Stimulated activated naive CD4-positive, alpha-beta T cell treated with Interleukin-2 at 50 U/mL for 16 hours (primary cell): ENCODE measurements at places on chromosomes 16 and 17.

DNA sequence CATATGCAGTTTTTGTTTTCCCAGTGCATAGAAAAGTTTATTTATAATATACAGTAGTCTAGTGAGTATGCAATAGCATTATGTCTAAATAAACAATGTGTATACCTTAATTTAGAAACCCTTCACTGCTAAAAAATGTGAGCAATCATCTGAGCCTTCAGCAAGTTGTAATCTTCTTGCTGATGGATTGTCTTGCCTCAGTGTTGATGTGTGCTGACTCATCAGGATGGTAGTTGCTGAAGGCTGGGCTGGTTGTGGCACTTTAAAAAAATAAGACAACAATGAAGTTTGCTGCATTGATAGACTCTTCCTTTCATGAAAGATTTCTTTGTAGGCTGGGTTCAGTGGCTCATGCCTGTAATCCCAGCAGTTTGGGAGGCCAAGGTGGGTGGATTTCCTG is 13.9 kb upstream of the CAPNS2 start:
- no peak for DNase-seq

DNA sequence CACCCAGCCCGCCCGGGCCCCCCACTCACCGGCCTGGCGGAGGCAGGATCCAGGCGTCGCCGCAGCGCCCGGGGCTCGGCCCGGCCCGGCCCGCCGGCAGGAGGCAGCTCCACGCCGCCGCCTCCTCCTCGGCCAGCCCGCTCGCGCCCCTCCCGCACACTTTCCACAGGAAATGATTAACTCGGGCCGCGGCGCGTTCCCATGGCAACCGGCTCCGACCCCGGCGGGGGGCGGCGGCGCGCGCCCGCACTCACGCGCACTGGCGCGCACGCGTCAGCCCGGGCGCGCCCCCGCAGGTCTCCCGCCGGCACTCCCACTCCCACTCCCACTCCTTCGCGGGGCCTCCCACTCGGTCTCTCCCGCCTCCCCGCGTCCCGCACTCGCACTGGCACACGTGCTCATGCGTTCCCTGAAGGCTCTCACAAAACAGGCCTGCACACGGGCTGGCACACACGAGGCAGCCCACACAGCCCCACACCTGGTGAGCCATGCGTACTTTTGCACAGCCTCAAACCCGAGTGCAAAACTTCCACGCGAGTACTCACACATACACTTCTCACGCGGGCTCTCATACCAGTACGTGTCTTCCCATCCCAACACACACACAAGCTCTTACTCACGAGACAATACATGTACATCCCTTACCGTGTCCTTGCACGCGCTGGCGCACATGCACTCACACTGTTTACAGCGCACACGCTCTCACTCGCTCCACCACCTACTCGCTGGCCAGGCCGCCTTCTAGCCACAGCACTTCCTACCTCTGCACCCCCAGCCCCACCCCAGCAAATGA is at the start of gene KIFC3:
Gene KIFC3, minus strand, starts transcription at position 151 of the 793 bp plus-strand sequence. CDS start 4,248 bp downstream, outside the sequence.
- DNase-seq = peak; percentile 57

GRCh38 chr16:66539623-66540469 is 10.1 kb downstream of the TK2 start:
- DNase-seq = no peak

GRCh38 chr17:49338883-49339282 is 23.2 kb downstream of the ZNF652 start:
- DNase-seq = no peak

- DNase-seq = no peak
Measured at GRCh38 chr17:6779411-6779810, 3.4 kb downstream of the FBXO39 start.

- no peak for DNase-seq
Measured at GRCh38 chr17:4897198-4897687, 2.1 kb upstream of the C17orf107 start.

DNA sequence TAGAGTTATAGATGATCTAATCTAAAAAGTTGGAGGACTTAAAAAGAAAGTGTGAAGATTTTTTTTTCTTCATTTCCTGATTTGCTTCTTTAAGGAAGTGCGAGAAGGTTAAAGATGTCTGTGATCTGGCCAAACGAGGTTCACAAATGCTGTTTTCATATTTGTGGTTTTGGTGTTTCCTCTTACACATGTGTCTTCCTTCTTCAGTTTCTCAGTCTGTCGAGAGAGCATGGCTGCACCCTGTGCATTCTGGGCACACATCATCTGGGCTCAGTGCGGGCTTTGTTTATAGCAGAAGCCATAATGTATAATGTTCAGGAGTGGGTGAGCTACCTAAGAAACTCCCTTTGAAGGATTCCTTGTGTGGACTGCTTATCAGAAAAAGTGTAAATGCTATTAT is 260.4 kb upstream of the TBX2 start:
- peak; percentile 13 for DNase-seq

DNA sequence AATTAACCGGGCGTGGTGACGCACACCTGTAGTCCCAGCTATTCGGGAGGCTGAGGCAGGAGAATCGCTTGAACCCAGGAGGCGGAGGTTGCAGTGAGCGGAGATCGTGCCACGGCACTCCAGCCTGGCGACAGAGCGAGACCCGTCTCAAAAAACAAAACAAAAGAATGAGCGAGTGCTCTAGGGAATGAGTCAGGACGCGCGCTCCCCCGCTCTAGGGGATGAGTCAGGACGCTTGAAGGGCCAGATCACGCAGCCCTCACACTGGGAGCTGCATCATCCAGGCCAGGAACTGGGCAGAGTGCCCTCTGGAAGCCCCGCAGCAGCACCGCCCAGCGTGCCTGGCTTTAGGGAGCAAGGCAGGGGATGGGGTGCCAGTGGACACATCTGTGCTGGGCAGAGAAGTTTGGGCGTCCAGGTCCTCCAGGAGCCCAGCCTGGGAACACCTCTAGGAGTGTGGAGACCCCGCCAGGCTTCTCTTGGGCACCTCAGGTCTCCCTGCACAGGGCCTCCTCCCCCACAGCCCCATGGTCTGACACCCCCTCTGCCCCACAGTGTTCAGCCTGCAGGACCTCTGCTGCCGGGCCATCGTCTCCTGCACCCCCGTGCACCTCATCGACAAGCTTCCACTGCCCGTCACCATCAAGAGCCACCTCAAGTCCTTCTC is 3.9 kb upstream of the WFIKKN1 start:
- DNase-seq = no peak

DNA sequence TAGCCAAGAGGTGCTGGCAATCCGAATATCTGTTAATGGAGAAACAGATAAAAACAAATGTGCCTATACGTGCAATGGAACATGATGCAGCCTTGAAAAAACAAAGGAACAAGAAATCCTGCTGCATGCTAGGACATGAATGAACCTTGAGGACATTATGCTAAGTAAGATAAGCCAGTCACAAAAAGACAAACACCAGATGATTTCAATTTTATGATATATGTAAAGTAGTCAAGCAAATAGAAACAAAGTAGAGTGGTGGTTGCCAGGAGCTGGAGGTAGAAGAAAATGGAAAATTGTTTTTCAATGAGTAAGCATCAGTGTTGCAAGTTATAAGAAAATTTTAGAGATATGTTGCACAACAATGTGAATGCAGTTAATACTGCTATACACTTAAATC is 409.7 kb upstream of the CDH8 start:
- no peak for DNase-seq

DNA sequence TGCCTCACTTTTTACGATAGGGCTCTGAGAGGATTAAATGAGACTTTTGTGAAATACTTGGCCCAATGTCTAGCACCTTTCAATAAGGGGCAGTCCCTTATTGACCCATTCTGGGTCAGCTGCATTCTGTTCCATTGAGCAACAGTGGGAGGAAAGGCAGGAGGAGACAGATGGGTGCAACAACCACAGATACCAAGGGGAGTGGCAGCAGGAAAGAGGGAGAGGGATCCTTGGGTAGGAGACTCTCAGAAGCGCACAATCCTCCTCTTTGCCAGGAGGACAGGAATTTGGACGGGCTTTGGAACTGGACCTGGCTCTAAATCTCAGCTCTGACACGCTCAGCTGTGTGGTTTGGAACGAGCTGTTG is 3.5 kb downstream of the PIPOX start:
- no peak for DNase-seq

DNA sequence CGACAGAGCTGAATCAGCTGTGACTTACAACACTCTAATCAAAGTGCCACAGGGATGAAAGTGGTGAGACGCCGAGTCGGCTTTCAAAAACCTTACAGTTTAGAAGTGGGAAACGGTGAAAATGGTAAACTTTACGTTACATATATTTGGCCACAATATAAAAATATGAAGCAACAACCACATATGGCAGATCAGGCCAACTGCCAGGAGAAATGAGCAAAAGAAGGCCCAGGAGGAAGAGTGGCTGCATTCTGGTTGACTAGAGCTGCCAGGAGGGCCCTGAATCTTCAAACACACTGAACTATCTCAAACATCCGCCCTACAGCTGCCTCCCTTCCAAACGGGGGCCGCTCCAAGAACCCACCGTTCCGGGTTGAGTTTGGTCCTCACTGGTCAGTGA is 56.3 kb downstream of the MRM3 start:
- no peak for DNase-seq

- no peak for DNase-seq
Measured at GRCh38 chr16:48564544-48565444, 45.2 kb downstream of the N4BP1 start.

DNA sequence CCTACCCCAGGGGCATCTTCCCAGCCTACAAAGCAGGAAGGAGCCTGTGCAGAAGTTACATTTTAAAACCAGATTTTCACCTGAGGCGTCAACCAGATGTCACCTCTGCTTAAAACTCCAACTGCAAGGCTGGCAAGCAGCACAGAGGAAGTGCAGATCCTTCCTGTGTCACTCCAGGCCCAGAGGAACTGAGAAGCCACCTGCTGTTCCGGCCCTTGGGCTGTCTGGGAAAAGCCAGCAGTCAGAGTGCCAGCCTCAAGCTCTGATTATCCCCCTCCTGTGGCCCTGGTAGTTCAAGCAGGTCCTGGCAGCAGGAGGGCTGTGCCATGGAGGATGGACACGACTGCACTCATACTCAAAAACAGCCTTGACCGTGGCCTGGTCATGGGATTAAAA is 10.2 kb downstream of the POLR2C start:
- DNase-seq = no peak

DNA sequence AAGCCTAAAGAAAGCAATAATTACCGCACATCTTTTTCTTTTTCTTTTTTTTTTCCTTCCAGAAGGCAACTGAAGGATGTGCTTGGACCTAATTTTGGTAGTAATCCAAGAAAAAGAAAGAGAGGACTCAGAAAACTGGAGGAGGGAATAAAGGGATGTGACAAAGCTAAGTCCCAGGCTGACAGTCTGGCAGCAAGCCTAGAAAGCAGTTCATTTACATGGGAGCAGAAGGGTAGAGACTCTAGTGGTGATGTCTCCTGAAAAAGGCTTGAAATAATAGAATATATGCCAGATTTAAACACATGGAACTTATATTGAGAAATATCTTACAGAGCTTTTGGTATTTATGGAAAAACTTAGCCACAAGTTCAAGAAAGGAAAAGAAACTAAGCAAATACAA is 101.0 kb upstream of the SHISA6 start:
- DNase-seq = no peak

- no peak for DNase-seq
Measured at GRCh38 chr16:50442221-50442620, 73.4 kb upstream of the BRD7 start.

GRCh38 chr17:3529817-3530741 is 27.5 kb downstream of the TRPV3 start:
- no peak for DNase-seq

GRCh38 chr16:17691106-17691898 is 220.5 kb upstream of the XYLT1 start:
- DNase-seq = no peak

- DNase-seq = no peak
Measured at GRCh38 chr16:5541356-5541755, 443.8 kb upstream of the EEF2KMT start.
